ENCODE measurements at places on chromosomes 3 and 15. TPM values are rescaled to one million over a fixed set of nuclear protein-coding genes. Genes with fewer than 3 reads are reported as not detected.

The DNAH12 gene
- 0.66 TPM for total RNA-seq

The CCR1 gene
- total RNA-seq = 0.94 TPM

The PRSS50 gene
- total RNA-seq = not detected

The VEPH1 gene
- total RNA-seq = not detected

The AGTR1 gene
- total RNA-seq = not detected

The FRMD5 gene
- 0.14 TPM for total RNA-seq

The MUSTN1 gene
- total RNA-seq = not detected

The BTLA gene
- 18.2 TPM for total RNA-seq

The BCL2A1 gene
- 18.7 TPM for total RNA-seq

The KLHL40 gene
- total RNA-seq = not detected

The MCTP2 gene
- 14.9 TPM for total RNA-seq

The GUCA1C gene
- not detected for total RNA-seq

The IL17RB gene
- not detected for total RNA-seq

The DLEC1 gene
- total RNA-seq = 4.6 TPM

The PAQR9 gene
- total RNA-seq = not detected

The SMAD6 gene
- 0.16 TPM for total RNA-seq

The DOCK3 gene
- total RNA-seq = 1.9 TPM

The SCN11A gene
- total RNA-seq = 0.47 TPM

The IGSF11 gene
- 0.78 TPM for total RNA-seq

The SAMMSON gene
- total RNA-seq = not detected

The SYNPR gene
- not detected for total RNA-seq

The TICRR gene
- total RNA-seq = 0.05 TPM

The C3orf49 gene
- not detected for total RNA-seq

The TRMT10C gene
- 30.5 TPM for total RNA-seq

The LYZL4 gene
- total RNA-seq = not detected

The AGBL1 gene
- not detected for total RNA-seq
